ENCODE measurements at places on chromosomes 1 and 21. TPM values are rescaled to one million over a fixed set of nuclear protein-coding genes. Genes with fewer than 3 reads are reported as not detected.

DUSP12 gene
- total RNA-seq: 27.2 TPM

MPZ gene
- total RNA-seq: 5.9 TPM

WDR47 gene
- 12.0 TPM for total RNA-seq

IRF6 gene
- 1.7 TPM for total RNA-seq

TFF2 gene
- total RNA-seq: not detected

ADORA1 gene
- not detected for total RNA-seq

DNALI1 gene
- total RNA-seq: 0.30 TPM

SLFNL1 gene
- total RNA-seq: 0.12 TPM

DNAH14 gene
- total RNA-seq: 0.70 TPM

CBR3 gene
- total RNA-seq: 18.6 TPM

VSIG8 gene
- not detected for total RNA-seq

KLHDC9 gene
- total RNA-seq: 0.85 TPM

CLCNKA gene
- total RNA-seq: not detected

NEXN gene
- 1.4 TPM for total RNA-seq

C1orf115 gene
- total RNA-seq: 0.16 TPM

CD46 gene
- 98.3 TPM for total RNA-seq

SLAMF9 gene
- not detected for total RNA-seq

OR2L3 gene
- total RNA-seq: not detected

PRRX1 gene
- total RNA-seq: not detected

FYB2 gene
- not detected for total RNA-seq

CD5L gene
- total RNA-seq: not detected

TMPRSS15 gene
- total RNA-seq: not detected

IL10 gene
- not detected for total RNA-seq

FLG2 gene
- total RNA-seq: not detected

RORC gene
- 1.3 TPM for total RNA-seq

MCOLN2 gene
- 60.6 TPM for total RNA-seq

RPE65 gene
- total RNA-seq: not detected

CYP4A22 gene
- total RNA-seq: not detected

HSPA6 gene
- 0.47 TPM for total RNA-seq

LCE1E gene
- not detected for total RNA-seq

CSMD2 gene
- total RNA-seq: not detected

LACTBL1 gene
- total RNA-seq: not detected

CELF3 gene
- total RNA-seq: not detected

KRTAP10-12 gene
- total RNA-seq: not detected
